ENCODE measurements at places on chromosomes 6 and 20.

DNA sequence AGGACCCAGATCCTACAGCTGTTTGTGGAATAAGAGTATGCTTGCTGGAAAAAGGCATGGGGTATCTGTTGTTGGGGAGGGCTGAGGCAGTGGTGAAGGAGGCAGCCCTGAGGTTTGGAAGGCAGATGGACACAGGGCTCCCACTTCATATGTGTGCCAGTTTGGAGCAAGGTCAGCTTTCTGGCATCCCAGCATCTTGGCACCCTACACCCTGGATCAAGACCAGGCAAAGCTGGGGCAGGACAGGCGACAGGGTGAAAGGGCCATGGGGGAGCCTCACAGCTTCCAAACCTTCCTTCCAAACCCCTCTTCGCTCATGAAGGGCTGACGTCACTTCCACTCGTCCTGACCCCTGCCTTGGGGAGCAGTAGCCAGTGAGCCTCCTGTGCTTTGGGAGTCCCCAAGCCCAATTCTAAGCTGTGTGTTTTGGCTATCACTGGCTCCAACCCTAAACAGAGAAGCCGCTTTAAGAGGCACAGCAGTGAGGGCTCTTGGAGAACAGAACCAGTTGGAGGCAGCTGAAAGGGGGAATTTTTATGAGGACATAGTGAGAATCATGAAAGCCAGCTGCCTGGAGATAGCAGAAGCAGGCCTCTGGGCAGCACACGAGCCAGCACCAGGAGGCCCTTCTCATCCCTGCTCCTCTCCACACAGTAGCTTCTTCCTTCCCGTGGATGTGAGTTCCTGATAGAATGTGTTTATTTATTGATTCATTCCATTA is 448.6 kb upstream of the CDH4 start:
- no peak for DNase-seq

DNA sequence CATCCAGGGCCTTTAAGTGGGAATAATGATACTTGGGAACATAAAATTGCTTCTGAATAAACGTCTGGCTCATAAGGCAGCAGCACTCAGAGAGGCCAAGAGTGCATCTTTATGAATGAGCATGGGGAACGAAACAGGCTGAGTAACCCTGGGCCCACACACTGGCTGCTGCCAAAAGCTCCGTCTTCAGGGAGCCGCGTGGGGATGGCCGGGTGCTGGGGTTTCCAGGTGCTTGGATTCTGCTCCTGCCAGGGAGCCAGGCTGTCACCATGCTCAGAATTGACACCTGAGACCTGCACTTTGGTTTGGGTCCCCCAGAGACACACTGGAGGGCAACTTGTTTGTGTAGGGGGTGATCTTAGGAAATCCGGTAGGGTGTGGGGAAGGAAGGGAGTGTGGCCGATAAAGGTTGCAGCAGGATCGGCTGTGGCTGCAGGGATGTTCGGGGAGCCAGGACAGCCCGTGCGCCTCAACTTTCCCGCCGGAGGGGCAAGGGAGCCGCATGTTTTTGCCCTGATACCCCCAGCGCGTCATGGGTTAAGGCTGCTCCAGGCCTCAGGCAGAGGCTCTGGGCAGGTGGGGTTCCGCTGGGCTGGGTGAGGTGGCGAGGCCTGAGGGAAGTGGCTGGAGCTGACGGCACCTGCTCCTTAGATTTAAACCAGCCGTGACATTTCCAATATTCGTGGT is 101.8 kb downstream of the YTHDF1 start:
- DNase-seq: no peak

GRCh38 chr20:5658912-5659345 is 91.3 kb upstream of the SHLD1 start:
- DNase-seq: peak; percentile 92

DNA sequence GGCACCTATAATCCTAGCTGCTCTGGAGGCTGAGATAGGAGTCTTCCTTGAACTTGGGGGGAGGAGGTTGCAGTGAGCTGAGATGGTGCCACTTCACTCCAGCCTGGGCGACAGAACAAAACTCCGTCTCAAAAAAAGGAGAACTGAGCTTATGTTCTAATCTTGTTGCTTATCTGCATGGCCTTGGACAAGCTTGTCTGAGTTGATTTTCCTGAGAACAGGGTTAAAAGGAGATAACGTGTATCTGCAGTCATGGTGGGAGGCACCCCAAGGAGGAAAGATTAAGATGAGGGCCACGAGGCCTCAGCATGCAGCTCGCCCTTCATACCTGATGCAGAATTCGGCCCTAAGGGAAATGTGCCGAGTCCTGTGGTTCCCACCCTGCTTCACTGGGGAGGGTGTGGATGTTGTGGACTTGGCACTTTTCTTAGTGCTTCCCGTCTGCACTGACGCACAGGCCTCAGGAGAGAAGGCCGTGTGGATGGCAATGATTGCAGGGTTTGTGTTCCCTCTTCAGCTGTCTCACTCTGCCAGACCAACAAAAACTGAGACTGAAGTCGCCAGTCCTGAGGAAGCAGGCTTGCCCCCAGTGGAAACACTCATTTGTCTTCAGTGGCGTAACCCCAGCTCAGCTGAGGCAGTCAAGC is 56.3 kb downstream of the EZR start:
- DNase-seq: no peak

GRCh38 chr6:166336847-166337246 is 5.5 kb downstream of the SFT2D1 start:
- DNase-seq: no peak

- no peak for DNase-seq
Measured at GRCh38 chr6:93412452-93412851, 6.9 kb downstream of the EPHA7 start.

- no peak for DNase-seq
Measured at GRCh38 chr6:13455552-13455966, 31.8 kb downstream of the GFOD1 start.

- DNase-seq: no peak
Measured at GRCh38 chr6:137051790-137052472, 7.2 kb upstream of the IL20RA start.

DNA sequence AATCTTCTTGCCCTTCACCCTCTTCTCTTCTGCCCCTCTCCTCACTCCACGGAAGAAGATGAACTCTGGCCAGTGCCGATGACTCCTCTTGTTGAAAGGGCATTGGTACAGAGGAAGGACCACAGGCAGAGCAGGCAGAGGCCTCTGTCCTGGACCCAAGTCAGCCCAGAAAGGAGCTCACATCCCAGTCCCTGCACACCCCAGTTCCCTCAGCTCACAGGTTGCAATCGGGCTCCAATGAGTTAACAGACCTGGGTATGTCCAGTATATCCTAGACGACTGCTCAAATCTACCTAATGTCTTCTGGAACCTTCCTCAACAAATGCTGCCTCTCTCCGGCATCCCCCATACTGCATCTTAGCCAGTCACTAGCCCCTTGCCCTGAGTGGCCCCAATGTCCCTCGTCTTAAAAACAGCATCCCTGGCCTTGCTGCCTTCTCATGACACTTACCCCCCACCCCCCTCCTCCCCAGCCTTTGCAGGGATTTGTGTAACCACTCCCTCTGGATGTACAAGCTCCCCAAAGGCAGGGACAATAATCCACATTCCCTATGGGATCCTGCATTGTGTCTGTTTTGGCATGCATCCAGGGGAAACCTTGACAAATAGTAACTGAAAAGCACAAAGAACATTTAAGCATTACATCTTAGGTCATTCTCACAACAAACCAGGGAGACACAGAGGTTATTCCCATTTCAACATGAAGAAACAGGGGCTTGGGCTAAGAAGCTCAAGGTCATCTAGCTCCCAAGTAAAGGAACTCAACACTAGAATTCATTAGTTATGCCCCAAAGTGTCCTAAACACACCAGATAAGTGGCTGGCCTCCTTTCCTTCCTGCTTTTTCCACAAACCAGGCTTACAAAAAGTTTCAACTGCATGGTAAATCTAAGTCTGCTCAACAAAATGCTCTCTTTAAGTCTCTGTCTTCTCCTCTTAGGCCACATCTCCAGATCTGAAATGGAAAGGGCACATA is 45.1 kb downstream of the TRERF1 start:
- DNase-seq: no peak

GRCh38 chr6:163175301-163175700 is 239.2 kb upstream of the QKI start:
- DNase-seq: no peak

DNA sequence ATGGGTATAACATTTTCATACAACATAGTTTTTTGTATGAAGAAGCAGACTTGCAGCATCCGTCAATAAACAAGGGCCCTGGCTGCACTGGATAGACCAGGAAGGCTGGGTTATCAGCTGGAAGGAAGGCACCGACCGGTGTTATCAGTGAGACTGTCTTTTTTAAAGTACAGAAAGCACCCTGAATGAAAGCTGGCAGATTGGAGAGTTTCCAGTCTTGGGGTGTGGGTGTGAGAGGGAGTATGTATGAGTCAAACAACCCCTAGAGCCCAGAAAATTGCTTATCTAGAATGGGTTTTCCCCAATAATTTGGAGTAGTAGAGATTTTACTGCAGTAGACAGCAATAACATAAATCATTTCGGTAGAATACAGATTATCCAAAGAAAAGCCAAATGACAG is 42.4 kb downstream of the TXLNB start:
- DNase-seq: no peak

DNA sequence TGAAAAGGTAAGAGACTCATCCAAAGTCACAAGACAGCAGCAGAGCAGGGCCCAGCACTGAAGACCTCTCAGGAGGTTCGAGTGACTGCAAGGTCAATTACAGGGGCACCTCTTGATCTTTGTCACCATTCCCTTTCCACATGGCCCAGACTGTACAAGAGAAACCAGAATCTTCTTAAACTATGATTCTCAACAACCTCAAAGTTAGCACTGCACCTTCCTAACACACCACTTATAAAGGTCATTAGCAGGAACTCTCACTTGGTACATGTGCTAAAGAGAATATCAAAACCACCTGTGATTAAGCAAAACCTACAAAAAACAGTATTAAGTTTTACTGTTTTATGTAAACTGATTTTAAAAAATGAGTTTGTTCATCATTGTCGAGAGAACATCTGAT is 70.2 kb downstream of the DTNBP1 start:
- no peak for DNase-seq

DNA sequence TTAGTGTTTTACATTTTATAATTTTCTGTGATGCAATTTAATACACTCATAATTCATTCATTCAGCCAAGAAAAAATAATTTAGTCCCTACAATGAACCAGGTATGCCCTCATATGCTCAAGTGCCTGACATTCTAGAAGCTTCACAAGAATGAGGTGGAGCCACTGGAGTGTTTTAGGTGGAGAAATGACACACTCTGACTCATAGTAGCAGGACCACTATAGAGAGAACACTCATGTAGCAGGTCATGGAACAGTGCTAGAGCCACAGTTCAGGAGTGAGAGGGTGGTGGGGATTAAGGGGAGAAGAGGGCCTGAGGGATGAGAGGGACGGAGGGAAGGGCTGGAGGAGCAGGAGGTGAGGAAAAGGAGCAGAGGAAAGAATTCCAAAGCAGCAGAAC is 1.4 kb upstream of the HLA-G start:
- DNase-seq: no peak

DNA sequence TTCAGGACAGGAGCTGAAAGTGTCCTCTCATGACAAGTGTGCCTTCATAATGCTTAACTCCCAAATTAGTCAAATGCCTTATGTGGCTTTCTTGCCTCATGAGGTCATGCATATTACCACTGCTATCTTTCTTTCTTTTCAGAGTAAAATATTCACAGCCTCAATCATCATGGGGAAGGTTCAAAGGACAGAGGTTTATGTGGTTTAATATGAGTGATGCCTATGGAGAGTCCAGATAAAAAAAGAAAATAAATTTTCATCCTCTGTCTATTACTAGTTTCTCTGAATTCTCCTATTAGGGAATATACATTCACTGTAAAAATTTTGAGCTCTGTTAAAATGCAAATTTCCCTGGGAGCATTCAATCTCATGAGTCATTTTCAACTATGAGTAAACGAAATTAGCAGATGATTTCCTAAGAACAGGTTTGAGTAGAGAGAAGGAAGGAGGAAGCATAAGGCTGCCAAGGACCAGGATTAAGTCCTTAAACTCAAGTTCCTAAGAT is 396.9 kb upstream of the ADGRB3 start:
- DNase-seq: no peak

- DNase-seq: no peak
Measured at GRCh38 chr6:34227761-34228421, 8.8 kb upstream of the HMGA1 start.

DNA sequence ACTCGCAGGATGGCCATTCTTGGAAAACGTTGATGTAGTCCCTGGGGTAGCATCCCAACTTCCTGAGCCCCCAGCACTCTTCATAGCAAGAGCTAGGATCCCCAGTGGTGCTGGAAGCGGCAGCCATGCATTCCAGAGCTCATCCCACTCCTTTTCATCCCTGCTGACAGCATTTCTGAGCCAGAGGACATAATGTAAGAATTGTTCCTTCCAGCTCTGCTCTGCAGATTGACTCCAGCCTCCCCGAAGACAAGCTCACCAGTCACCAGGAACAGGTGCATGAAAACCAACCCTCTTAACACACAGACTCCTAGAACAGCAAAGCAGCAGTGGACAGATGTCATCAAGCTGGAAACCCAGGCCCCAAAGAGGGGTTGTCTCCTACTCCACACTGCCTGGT is 3.8 kb downstream of the SLC13A3 start:
- no peak for DNase-seq

DNA sequence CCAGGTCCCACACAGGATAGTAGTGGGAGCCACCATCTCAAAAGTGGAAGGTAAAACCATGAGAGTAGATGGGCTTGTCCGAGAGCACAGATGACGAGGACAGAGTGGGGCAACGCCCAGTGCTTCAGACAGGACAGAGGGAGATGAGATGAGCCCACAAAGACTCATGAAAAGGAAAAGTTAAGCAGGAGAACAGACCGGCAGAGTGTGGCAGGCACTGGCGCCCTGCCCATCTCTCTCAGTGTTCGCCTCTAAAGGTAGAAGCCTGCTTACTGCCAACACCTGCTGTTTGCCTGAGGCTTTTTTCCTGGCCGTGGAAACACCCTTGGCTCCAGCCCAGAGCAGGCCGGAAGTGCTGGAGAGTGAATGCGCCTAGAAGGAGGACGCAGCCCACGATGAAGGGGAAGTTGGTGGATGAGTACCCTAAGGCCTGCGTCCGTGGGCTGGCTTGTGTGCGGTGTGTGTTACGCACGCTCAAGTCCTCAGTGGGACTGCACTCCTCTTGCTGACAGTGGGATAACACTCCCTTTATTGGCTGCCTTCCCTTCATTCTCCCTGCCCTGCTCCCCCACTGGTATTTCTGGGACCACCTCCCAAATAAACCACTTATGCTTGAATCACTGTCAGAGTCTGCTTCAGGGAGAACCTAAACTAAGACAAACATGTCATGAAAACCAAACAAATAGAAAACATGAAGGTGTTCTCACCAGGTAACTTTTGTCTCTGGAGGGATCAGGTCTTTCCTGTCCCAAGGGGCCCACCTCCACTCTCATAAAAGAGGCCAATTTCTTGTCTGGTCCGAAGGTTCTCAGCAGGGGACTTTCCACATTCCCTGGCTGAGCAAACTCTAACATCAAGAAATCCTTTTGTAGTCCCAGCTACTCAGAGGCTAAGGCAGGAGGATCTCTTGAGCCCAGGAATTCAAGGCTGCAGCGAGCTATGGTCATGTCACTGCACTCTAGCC is 9.1 kb upstream of the FOXP4 start:
- DNase-seq: no peak
